ENCODE measurements at places on chromosomes 1 and 21.

DNA sequence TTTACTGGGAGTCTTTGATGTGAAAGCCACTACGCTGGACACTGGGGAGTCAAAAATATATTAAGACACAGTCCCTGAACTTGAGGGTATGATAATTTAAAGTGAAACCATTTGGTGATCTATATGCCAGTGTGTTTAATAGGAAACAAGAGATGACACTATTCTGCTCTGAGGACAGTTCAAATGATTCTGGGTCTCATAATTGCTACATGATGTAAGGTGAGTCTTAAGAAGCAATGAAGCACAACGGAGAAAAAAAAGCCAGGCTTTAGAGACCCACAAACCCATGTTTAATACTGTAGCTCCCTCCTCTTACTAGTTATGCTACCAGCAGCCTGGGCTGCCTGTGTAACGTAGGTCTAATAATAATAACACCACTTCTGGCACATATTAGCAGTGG, 14.2 kb upstream of the LRRC8D start:
- no peak for DNase-seq

GRCh38 chr1:27306071-27306470, 15.9 kb upstream of the TMEM222 start:
- DNase-seq, result no peak

- DNase-seq, result no peak
Measured at GRCh38 chr21:44522753-44523204, 17.2 kb downstream of the KRTAP10-1 start.

DNA sequence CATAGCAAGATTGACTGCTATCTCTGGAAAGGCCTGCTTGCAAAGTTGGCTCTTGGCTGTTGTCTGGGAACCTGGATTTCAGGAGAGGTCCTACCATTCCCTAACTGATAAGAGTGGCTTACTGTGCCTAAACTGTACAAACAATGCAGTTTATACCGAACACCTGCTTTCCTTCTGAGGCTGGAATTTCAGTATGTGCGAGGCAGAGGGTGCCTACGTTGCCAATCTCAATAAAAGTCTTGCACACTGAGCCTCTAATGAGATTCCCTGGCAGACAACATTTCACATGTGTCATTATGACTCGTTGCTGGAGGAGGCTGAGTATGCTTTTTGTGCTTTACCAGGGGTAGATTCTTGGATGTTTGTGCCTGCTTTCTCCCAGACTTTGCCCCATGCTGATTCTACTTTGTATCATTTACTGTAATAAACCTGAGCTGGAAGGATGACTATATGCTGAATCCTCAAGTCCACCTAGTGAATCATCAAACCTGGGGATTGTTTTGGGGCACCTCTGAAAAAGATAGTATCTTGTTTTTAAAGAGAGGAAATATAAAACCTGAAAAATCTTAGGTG, 58.9 kb upstream of the GNG4 start:
- no peak for DNase-seq

DNA sequence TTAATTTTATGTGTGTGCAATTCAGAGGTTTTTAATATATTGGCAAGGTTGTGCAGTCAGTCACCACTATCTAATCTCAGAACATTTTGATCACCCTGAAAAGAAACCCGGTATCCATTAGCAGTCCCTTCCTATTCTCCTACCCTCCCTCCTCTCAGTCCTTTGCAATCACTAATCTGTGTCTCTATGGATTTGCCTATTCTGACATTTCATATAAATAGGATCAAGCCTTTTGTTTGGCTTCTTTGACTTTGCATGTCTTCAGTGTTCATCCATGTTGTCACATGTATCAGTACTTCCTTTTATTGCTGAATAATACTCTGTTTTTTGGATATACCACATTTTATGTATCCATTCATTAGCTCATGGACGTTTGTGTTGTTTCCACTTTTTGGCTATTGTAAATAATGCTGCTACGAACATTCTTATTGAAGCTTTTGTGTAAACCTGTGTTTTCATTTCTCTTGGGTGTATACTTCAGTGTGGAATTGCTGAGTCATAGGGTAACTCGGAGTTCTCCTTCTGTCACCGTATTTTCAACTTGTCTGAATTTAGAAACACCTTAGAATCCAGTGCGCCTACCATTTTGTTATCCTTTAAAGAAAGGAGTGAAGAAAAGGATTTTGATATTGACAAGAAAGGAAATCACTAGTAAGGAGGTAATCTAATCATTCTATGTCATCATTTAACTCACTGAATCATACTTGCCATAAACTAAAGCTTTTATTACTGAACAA, 3.4 kb downstream of the CEP85 start:
- no peak for DNase-seq

DNA sequence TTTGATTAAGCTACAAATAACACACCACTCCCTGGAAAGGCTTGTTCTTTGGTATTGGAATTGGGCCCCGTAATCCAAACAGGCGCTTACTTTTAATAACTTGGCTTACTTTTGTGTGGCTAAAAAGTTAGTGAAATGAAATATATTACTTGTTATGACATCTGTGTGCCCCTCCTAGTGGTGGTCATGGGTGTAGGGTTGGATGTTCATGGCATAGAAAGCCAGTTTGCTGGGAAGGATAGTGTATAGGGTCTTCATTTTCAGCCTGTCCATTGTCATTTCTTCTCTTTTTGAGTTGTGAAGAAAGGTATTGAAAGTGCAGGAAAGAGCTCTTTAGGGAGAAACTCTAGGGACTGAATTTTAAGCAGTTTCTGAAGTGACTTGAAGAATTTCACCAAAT, 5.9 kb downstream of the CDC14A start:
- no peak for DNase-seq

GRCh38 chr21:40696246-40696645, 150.7 kb downstream of the DSCAM start:
- no peak for DNase-seq

DNA sequence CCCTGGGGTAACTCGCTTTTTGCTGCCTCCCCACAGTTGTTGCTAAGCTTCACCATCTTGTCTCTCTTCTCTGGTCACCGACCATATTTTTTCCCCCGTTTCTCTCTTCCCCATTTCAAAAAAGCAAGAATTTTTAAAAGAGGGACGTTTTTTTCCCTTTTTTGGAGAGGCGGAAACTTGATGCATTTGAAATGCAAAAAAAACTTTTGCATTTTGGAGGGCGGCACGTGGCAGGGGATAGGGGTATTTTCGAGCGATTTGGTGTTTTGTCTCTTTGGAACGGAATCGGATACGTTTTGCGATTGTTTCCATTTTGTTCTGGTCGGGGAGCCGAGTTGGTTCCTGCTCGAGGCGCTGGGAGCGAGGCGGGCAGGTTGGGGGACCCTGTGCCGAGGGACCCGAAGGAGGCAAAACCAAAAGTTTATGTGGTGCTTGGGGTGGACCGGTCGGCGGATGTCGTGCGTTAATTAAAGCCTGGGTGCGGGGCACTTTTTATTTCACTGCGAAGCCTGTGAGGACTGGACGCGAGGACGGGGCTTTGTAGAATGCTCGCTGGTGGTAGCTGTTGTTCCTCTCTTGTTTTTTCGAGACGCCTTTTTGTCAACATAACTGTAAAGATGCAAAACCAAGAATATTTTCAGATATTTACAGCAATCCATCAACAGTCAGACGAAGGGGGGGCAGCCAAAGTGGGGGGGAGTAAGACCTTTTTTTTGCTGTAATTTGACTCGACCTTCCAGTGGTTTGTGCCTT, 884 bp downstream of the H3-3A start:
- peak; percentile 78 for DNase-seq

GRCh38 chr1:211625040-211625439, 46.1 kb upstream of the SLC30A1 start:
- DNase-seq, result no peak

DNA sequence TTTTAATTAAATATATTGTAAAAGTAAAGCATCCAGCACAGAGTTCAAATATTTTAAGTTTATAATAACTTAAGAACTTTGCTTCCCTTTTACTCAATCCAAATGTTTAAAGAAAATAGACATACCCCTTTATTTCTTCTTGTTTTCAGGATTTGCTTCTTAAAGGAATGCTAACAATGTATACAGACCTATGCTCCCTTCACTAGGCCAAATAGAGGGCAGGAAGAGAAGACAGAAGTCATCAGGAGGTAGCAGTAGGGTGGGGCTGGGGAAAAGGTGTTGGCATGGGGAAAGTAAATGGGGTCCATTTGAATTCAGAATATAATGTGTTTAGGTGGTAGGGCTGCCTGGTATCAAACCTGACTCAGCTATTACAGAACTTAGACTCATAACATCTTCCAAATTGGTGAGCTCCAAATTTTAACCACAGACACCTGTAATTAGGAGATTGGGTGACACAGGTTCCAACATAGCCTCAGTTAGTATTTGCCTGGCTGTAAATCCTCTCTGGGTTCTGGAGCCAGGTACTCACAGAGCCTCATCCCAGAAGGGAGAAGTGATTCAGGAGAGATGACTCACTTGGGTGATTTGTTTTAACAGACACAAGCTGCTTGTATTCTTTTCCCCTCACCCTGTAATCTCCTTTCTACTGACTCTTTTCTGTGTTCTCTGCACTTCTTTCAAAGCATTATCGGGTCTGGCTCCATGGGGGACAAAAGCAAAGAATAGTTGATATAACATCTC, 60.1 kb upstream of the DUSP10 start:
- DNase-seq, result no peak

GRCh38 chr1:213585959-213586586, 401.7 kb upstream of the PROX1 start:
- no peak for DNase-seq

DNA sequence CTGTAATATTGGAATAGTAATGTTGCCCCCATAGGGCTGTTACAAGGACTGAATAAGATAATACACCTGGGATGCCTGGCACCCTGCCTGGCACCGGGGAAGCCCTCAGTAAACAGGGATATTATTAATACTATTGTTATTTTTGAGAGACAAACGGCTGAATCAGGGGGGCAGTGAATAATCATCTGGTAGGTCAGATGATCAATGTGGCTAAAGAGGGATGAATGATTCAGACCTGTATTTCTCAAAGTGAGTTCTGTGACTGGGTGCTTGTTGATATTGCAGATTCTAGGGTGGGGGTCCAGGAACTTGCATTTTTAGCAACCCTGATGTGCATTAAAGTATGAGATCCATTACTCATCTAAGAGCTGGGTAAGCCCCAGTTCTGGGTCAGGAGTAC, 46.2 kb upstream of the BCL10 start:
- no peak for DNase-seq

GRCh38 chr1:61101536-61101935, 19.2 kb downstream of the NFIA start:
- no peak for DNase-seq

DNA sequence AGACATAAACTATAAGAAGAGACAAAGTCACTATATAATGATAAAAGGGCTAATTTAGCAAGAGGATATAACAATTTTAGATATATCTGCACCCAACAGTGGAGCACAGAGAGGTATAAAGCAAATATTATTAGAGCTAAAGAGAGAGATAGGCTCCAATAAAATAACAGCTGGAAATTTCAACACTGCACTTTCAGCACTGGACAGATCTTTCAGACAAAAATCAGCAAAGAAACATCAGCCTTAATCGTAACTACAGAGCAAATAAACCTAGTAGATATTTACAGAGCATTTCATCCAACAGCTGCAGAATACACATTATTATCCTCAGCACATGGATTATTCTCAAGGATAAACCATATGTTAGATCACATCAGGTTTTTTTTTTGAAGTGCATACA, 642.9 kb downstream of the AMY1C start:
- DNase-seq, result no peak

DNA sequence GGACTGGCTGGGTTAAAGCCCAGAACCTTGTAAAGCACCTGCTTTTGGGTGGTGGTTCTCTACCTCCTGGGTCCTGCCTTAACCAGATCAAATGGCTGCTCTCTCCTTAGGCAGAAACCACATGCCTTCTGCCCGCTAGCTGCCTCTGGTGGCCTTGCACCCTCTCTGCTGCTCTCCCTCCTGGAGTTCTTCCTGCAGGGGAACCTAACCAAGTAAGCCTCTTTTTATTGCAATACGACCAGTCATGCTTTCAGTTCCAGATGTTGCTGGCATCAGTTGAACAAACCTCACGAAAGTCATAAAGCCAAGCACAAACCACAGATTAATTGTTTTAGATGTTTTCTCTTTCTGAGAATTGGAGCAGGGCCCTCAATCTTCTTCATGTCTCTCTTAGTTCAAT, 118.9 kb downstream of the GDAP2 start:
- DNase-seq, result no peak

GRCh38 chr1:214004795-214005194, 17.0 kb downstream of the PROX1 start:
- no peak for DNase-seq

GRCh38 chr1:82614090-82614489, 813.4 kb downstream of the ADGRL2 start:
- DNase-seq, result no peak

GRCh38 chr1:15424146-15424667, 14.0 kb upstream of the CTRC start:
- DNase-seq, result no peak

- DNase-seq, result peak; percentile 97
Measured at GRCh38 chr1:156471496-156472490, 28.8 kb downstream of the MEF2D start.

- DNase-seq, result no peak
Measured at GRCh38 chr1:71521655-71522264, 440.9 kb upstream of the ZRANB2 start.

- no peak for DNase-seq
Measured at GRCh38 chr1:220250681-220251080, 21.6 kb downstream of the RAB3GAP2 start.

- DNase-seq, result no peak
Measured at GRCh38 chr1:229137271-229137670, 133.6 kb upstream of the RAB4A start.

DNA sequence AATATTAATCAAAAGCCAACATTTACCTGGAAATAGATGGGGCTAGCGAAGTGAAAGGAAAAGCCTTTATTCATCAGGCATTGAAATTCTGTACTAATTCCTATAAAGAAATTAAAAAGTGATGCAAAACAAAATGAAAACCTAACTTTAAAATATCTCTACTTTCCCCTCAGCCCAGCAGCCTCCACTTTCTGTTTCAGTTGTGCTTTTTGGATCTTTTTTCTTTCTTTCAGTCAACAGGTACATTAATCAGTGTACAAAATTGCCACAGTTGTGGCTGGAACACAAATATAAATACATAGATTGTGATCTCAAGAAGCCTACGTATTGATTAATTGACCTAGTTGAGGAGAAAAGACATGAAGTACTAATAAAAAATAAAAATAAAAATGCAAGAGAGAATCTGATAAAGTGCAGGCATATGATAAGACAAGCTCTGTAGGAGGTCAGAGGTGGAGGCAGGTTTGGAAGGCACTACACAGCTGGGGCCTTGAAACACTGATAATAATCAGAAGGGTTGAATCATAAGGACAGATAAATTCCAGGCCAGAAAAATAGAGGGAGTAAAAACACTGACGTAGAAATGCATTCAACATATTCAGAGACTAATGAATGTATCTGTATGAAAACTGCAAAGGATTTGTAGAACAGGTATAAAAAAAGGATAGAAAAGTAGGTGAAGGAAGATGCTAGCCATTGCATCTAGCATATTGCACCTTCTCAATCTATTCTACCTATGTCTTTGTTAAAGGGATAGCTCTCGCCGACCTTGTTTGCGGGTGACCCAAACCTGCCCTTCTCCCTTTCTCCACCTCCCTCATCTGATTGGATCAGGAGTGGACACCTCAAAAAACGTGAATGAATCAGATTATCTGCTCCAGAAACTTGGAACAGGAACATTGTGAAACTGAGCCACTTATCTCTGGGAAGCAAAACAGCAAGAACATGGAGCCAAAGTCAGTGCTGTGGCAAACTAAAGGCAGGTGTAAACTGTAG, 607.8 kb upstream of the ADGRL2 start:
- no peak for DNase-seq
